ENCODE measurements at places on chromosomes 1 and 21. TPM values are rescaled to one million over a fixed set of nuclear protein-coding genes. Genes with fewer than 3 reads are reported as not detected.

Gene TNFAIP8L2
- 10.5 TPM for total RNA-seq

Gene PACC1
- total RNA-seq, result 10.2 TPM

DNA sequence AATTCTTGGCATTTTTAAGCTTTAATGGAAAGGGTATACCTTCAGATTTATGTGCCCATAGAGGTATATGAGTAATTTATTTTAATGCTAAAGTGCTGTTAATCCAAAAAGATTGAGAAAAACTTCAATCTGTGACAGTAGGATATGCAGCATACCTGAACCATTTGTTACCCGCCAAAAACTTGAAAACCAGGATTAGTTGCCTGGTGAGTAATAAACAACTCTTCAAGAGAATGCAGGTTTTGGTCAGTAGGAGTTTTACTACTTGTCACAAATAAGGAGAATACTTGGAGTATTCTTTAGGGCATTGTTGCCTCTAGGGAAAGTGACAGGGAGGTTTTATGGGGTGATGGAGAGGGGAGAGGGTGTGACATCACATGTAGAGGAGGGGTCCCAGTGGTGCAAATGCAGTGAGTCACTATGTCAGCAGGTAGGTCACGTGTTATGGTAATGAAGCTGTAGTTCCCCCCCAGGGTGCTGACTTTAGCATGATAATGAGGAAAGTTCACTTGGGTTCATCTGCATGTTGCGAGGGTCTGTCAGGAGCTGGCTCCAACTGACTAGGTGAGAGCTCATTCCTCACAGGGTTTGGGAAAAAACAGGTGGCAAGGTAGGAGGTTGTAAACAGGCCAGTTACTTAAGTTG, 23.1 kb downstream of the USP25 start:
- peaks cover 73% of the 10 kb centered on the region for H3K4me1 ChIP-seq
- DNase-seq, result no peak
- H3K36me3 ChIP-seq, result peaks cover 6% of the 10 kb centered on the region
- H3K27ac ChIP-seq, result no peak overlapping the region
- no peak overlapping the region for H3K4me3 ChIP-seq
- H3K27me3 ChIP-seq, result no peaks in the 10 kb centered on the region

DNA sequence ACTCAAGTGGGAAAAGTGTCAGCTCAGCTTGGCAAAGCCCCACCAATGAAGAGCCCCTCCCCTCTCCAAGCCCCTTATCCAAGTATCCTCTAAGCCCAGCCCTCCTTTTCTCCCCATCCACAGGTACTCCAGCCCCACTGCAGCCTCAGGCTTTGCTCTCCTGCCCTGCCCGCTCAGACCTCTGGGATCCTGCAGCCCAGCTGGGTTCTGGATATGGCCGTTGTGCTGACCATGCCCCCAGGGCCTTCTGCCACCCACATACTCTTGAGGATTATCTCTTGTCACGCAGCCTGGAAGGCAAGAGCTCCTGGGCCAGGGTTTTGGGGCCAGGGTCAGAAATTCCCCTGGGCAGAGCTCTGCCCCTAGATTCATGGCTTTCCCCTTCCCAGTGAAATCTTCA, 4.7 kb downstream of the SHISA4 start:
- H3K4me1 ChIP-seq, result peaks cover 8% of the 10 kb centered on the region
- H3K4me3 ChIP-seq, result no peak overlapping the region
- no peak overlapping the region for H3K27ac ChIP-seq
- H3K27me3 ChIP-seq, result peaks cover 28% of the 10 kb centered on the region

DNA sequence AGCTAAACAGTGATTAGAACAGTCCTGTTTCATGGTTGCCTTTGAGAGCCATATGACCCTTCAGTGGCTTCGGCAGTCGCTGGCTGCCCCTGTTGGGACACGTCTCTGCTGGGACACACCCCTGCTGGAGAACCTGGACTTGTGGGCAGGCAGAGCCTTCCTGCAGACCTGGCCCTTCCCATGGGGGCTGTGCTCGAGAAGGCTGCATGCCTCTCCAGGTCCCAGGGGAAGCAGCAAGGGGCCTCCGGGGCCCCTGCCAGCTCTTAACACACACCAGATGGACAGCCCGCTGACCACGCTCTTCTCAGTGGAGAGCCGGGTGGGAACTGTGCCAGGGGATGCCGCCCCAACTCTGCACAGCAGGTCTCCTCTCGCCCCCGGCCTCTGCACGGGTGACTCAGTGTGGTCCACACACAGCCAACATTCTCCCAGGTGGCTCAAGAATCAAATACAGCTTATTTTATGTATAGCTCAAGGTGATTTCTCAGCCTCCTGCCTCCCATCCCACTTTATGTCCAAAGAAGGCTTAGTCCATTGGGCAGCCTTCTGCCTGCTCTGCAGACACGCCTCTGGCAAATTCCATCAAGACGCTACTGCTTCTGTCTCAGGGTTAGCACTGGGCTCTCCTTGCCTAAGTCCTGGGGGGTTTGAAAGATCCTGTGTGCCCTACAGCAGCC, 450.8 kb downstream of the KIF26B start:
- peaks cover 4% of the 10 kb centered on the region for H3K27me3 ChIP-seq
- H3K27ac ChIP-seq, result no peak overlapping the region
- H3K36me3 ChIP-seq, result no peaks in the 10 kb centered on the region
- no peaks in the 10 kb centered on the region for H3K4me1 ChIP-seq
- H3K4me3 ChIP-seq, result no peak overlapping the region

DNA sequence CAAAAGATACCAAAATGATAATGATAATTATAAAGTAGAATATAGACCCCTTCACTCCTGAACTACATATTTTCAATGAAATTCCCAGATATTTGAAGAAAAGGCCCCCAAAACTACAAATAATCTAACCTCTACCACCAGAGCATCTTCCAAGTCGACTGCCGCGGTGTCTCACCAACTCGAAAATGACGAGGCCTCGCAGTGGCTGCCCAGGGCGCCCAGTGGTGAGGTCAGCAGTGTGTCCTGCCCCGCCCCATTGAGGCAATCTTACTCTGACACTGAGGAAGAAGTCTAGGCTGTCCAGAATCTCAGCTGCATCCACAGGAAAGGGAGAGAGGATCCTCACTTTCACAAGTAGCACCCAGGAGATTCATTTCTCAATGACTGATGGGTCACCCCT, 5.2 kb downstream of the DUSP10 start:
- DNase-seq, result no peak
- H3K27me3 ChIP-seq, result no peaks in the 10 kb centered on the region
- peaks cover 55% of the 10 kb centered on the region for H3K4me1 ChIP-seq
- H3K27ac ChIP-seq, result no peak overlapping the region
- no peak overlapping the region for H3K4me3 ChIP-seq

DNA sequence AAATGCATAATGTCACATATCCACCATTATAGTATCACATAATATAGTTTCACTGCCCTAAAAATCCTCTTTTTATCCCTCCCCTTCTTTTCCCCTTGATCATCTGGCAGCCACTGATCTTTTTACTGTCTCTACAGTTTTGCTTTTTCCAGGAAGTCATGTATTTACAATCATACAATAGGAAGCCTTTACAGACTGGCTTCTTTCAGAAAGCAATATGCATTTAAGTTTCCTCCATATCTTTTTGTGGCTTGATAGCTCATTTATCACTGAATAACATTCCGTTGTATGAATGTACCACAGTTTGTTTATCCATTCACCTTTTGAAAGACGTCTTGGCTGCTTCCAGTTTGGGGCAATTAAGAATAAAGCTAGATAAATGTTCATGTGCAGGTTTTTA, 14.3 kb upstream of the WDTC1 start:
- H3K36me3 ChIP-seq, result no peaks in the 10 kb centered on the region
- DNase-seq, result no peak
- no peak overlapping the region for H3K27ac ChIP-seq
- no peaks in the 10 kb centered on the region for H3K27me3 ChIP-seq
- peaks cover 6% of the 10 kb centered on the region for H3K4me1 ChIP-seq

DNA sequence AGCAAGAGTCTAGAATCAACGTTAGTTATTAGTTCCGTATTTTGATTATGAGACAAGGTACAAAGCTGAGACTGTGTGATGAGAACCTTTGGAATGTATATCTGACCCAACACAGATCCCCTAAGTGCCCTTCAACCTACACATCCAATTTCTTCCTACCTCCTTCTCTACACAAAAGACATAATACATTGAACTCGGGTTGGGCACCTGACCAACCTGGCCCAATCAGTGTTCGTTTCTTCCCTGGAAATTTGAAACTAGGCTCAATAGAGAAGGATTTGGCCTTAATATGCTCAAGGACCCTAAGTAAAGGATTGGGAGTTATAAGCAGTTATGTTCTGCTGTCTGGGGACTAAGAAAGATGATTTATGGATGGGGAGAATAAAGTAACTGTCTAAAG, 12.1 kb downstream of the ITSN1 start:
- no peaks in the 10 kb centered on the region for H3K36me3 ChIP-seq
- no peak overlapping the region for H3K27ac ChIP-seq
- no peak for DNase-seq
- H3K4me1 ChIP-seq, result no peaks in the 10 kb centered on the region
- no peaks in the 10 kb centered on the region for H3K27me3 ChIP-seq

DNA sequence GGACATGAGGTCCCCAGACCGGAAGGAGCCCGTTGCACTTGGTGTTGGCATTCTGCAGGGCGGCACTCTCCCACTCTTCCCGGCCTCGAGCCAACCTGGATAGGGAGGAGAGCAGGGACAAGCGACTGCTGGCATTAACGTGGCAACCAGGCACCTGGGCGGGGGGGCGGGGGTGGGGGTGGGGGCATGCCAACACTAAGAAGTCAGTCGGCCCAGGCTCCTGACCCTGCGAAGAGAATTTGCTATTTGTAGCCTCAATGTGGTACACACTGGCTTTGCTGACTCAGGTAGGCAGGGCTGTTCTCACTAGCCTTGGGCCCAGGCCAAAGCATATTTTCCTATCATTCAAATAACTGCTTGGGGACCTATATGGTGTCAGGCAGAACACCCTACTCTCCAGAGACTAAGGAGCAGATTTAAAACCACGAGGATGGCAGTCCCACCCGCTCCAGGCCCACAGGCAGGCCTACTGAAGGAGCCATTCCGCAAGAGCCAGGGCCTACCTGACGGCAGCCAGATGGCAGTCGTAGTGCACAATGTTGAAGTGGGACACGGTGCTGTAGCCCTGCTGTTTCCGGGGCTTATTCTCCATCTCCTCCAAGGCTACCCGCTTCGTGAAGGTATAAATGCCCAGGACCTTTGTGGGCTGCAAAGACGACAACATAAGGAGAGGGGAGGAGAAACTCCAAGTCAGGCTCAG, 123.7 kb downstream of the UBR4 start:
- DNase-seq, result no peak
- no peak overlapping the region for H3K27ac ChIP-seq
- no peak overlapping the region for H3K4me3 ChIP-seq
- no peaks in the 10 kb centered on the region for H3K27me3 ChIP-seq
- peaks cover 66% of the 10 kb centered on the region for H3K36me3 ChIP-seq
- peaks cover 28% of the 10 kb centered on the region for H3K4me1 ChIP-seq

DNA sequence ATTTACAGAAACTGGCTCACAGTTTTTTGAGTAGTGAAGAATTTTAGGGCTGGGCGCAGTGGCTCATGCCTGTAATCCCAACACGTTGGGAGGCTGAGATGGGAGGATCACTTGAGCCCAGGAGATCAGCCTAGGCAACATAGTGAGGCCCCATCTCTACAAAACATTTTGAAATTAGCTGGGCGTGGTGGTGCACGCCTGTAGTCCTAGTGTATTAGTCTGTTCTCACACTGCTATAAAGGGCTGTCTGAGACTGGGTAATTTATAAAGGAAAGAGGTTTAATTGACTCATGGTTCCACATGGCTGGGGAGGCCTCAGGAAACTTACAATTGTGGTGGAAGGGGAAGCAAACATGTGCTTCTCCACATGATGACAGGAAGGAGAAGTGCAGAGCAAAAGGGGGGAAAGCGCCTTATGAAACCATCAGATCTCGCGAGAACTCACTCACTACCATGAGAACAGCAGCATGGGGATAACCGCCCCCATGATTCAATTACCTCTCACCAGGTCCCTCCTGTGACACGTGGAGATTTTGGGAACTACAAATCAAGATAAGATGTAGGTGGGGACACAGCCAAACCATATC, 24.4 kb upstream of the DYRK1A start:
- no peaks in the 10 kb centered on the region for H3K36me3 ChIP-seq
- H3K27ac ChIP-seq, result no peak overlapping the region
- H3K27me3 ChIP-seq, result no peaks in the 10 kb centered on the region
- no peak overlapping the region for H3K4me3 ChIP-seq

GRCh38 chr1:162376691-162377090, at the start of gene SPATA46:
Gene SPATA46, minus strand, starts transcription at chr1:162376854. Its CDS starts 64 bp downstream, at chr1:162376790.
- DNase-seq, result no peak
- no peak within 1 kb of the TSS for H3K27ac ChIP-seq
- H3K36me3 ChIP-seq, result no peaks in the 10 kb centered on the region

- no peak overlapping the region for H3K4me3 ChIP-seq
- no peaks in the 10 kb centered on the region for H3K4me1 ChIP-seq
- H3K27me3 ChIP-seq, result no peaks in the 10 kb centered on the region
- no peaks in the 10 kb centered on the region for H3K36me3 ChIP-seq
- no peak overlapping the region for H3K27ac ChIP-seq
These were observed 44.9 kb upstream of the TNFSF18 start for GRCh38 chr1:173095632-173096031.

- H3K27me3 ChIP-seq, result no peaks in the 10 kb centered on the region
- no peaks in the 10 kb centered on the region for H3K4me1 ChIP-seq
- H3K4me3 ChIP-seq, result no peak overlapping the region
- no peak for DNase-seq
- H3K36me3 ChIP-seq, result no peaks in the 10 kb centered on the region
These were observed 42.4 kb downstream of the GLUL start for GRCh38 chr1:182348961-182349747.

DNA sequence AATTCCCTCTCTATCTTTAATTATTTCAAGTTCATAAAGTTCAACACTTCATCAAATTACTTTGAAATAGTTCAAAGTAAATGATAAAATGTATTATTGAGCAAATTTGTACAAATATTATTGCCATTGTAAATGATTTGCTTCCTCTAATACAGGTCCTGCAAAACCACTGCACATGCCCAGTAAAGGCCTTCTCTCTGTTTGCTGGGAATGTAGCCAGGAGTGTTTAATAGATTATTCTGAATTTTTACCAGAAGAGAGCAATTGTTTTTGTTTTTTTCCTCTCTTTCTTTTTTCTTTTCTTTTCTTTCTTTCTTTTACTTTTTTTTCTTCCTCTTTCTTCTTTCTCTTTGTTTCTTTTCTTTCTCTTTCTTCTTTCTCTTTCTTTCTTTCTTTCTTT, 486.3 kb downstream of the PTBP2 start:
- no peak overlapping the region for H3K27ac ChIP-seq
- no peak overlapping the region for H3K4me3 ChIP-seq
- no peak for DNase-seq

GRCh38 chr21:27954543-27955165, 987.8 kb upstream of the ADAMTS5 start:
- H3K4me3 ChIP-seq, result no peak overlapping the region

DNA sequence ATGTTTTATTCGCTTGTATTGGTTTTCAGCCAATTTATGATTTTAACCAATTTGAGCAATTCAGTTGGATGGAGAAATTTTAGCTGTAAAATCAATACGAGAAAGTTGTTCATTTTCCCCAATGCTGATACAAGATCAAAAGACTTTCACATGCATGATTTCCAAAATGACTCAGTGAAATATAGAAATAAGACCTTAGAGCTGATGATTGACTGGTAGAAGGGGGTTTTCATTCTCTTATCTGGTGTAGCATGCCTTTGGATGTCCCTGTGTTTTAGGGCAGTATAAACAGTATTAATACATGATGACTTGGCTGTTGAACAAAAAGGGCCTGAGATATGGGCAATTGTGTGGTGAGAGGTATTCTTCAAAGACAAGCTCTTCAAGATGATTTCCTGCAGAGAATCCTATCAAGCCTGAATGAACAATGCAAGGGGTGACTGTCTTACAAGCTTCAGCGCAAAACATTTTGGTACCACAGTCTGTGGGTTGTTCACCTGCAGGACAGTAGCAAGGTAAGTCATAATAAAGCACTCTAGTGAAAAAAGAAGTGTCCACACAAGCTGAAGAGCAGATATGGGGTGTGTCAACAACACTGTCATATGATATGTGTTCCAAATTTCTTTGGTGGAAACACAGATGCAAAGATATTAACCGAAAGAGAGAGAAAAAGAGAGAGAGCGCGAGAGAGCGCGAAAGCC, 156.2 kb downstream of the TNFSF18 start:
- H3K36me3 ChIP-seq, result no peaks in the 10 kb centered on the region
- peaks cover 4% of the 10 kb centered on the region for H3K27me3 ChIP-seq
- peak overlapping the region; percentile 2 for H3K4me3 ChIP-seq
- H3K4me1 ChIP-seq, result peaks cover 41% of the 10 kb centered on the region

All from activated naive CD4-positive, alpha-beta T cell treated with anti-CD3 and anti-CD28 coated beads for 36 hours (primary cell).